ENCODE measurements at places on chromosomes 3 and 15. TPM values are rescaled to one million over a fixed set of nuclear protein-coding genes. Genes with fewer than 3 reads are reported as not detected.

DNA sequence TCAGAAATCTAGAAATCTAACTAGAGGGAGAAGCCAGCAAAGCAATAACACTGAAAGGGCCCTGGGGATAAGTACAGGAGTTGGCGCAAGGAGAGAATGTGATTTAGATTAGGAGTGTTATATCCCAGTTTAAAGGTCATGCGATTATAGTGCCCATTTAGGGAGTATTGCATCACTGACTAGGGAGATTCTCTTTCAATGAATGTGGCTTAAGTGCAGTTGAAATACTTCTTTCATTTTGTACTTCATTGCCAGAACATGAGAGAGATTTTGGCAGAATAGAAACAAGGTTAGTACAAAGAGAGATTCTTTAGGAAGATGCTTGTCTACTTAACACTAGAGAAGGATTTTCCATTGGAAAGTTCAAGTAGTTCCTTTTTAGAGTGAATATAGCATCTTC lies 13.9 kb downstream of the ROBO2 start:
- peak overlapping the region; percentile 6 for H3K27ac ChIP-seq
- peaks cover 5% of the 10 kb centered on the region for H3K4me1 ChIP-seq
- no peak for DNase-seq
- H3K27me3 ChIP-seq = no peaks in the 10 kb centered on the region
- no peak overlapping the region for H3K4me3 ChIP-seq
- no peaks in the 10 kb centered on the region for H3K36me3 ChIP-seq

- H3K27me3 ChIP-seq = no peaks in the 10 kb centered on the region
- peak overlapping the region; percentile 74 for H3K4me3 ChIP-seq
Observed at GRCh38 chr15:76309601-76310330, 1.5 kb downstream of the ETFA start.

DNA sequence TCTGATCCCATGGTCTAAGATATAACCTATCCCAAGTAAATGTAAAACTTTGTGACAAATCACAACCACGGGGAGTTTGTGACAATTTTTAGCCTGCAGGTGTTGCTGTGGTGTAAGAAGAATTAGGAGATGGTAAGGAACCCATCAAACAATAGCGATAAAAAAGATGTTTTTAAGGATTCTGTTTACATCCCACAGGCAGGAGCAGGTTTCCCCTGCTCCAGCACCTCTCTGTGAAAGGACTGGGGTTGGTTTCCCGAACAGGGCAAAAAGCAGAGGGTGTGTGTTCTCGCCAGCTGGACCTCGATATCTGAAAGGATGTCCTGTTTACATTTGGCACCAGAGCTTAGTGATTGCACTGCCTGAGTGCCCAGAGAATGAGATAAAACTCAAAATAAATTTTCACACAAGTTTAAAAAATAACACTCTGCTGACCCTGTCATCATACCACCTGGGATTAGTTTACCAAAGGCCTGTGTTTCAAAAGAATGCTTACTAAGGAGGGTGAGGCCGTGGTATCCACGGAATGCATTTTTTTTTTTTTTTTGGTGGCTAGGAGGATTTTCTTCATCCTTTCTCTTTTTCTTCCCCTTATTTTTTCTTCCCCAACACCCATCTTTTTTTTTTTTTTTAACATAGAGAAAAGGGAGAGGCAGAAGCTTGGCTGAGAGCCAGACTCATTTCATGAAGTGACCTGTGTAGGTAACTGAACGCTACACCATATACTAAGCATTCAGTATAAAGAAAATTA lies 151.8 kb upstream of the DPH6 start:
- H3K36me3 ChIP-seq = no peaks in the 10 kb centered on the region
- H3K4me1 ChIP-seq = no peaks in the 10 kb centered on the region
- no peak overlapping the region for H3K4me3 ChIP-seq
- no peak for DNase-seq
- no peaks in the 10 kb centered on the region for H3K27me3 ChIP-seq
- peak overlapping the region; percentile 63 for H3K27ac ChIP-seq

- peak overlapping the region; percentile 83 for H3K27ac ChIP-seq
- no peaks in the 10 kb centered on the region for H3K36me3 ChIP-seq
- peaks cover 21% of the 10 kb centered on the region for H3K4me1 ChIP-seq
- DNase-seq = no peak
Observed at GRCh38 chr15:60413231-60413824, 15.5 kb upstream of the ANXA2 start.

Gene CCR5
- total RNA-seq = 2.5 TPM

Gene PRSS50
- 0.19 TPM for total RNA-seq

DNA sequence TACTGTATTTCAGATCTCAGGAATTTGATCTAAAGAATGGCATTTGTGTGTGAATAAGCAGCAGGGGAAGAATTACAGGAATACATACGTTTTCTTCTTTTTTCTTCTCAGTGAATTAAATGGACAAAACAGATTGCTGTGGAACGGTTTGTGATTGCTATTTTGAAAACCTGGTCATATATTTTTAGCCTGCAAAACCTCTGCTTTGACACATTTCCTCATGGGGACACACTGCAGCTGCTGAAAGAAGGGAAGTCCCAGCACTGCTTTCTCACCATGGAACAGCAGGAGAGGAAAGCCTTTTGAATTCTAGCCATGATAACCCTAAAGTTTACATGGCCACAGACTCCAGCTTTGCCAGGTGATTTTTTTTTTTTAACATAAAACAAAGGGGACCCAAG lies 315.0 kb downstream of the OXSM start:
- H3K4me3 ChIP-seq = no peak overlapping the region
- no peak overlapping the region for H3K27ac ChIP-seq
- no peak for DNase-seq
- H3K36me3 ChIP-seq = no peaks in the 10 kb centered on the region

DNA sequence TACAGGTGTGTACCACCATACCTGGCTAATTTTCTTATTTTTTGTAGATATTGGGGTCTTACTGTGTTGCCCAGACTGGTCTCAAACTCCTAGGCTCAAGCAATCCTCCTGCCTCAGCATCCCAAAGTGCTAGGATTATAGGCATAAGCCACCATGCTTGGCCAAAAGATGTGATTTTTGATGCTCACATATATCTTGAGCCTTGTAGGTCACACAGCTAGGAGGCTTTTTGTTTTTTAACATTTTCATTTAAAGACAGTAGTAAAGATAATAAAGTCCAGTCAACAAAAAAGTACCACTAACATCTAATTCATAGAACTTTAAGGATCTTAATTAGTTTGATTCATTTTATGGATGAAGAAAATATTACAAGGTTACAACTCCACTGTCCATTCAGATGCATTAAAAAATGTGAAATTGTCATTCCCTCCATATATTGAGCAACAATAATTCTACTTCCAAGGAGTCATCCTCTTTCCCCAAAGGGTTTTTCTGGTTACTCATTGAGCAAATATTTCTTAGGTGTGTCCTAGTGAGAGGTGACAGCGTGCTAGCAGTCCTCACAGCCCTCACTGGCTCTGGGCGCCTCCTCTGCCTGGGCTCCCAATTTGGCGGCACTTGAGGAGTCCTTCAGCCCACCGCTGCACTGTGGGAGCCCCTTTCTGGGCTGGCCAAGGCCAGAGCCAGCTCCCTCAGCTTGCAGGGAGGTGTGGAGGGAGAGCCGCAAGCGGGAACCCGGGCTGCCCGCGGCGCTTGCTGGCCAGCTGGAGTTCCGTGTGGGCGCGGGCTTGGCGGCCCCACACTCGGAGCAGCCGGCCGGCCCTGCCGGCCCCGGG lies 8.3 kb upstream of the TASOR start:
- no peak overlapping the region for H3K27ac ChIP-seq
- no peaks in the 10 kb centered on the region for H3K4me1 ChIP-seq
- no peaks in the 10 kb centered on the region for H3K27me3 ChIP-seq
- no peak for DNase-seq
- no peaks in the 10 kb centered on the region for H3K36me3 ChIP-seq

DNA sequence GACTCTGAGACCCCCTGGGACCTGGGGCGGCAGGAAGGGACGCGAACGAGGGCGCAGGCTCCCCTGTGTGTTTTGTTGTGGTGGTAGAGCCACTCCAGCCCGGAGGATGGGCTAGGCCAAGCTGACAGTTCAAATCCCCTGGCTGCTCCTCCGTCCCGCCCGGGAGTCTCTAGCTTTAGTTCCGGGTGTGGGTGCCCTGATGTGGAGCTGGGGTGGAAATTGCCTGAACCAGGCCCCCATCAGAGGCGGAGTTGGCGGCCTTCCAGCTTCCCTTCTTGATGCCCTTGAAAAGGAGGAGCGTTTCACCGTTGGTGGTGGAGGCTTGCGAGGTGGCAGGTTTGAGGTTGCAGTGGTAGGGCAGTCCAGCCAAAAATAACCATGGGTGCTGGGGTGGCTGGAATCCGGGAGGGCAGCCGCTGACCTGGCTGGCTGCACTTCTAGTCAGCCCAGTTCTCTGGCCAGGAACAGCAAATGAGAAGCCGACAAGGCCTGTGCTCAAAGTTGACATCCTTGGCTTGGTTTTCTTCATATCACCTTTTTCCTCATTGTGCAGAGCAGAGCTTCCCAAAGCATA lies 817 bp downstream of the CLK3 start:
- peaks cover 67% of the 10 kb centered on the region for H3K4me1 ChIP-seq
- DNase-seq = no peak
- H3K27me3 ChIP-seq = no peaks in the 10 kb centered on the region
- H3K4me3 ChIP-seq = peak overlapping the region; percentile 72
- peaks cover 22% of the 10 kb centered on the region for H3K36me3 ChIP-seq

GRCh38 chr3:50264383-50264963 lies 4.5 kb upstream of the SEMA3B start:
- H3K4me3 ChIP-seq = no peak overlapping the region
- H3K27ac ChIP-seq = peak overlapping the region; percentile 88
- H3K4me1 ChIP-seq = peaks cover 22% of the 10 kb centered on the region

Gene OSTN
- total RNA-seq = not detected

GRCh38 chr3:98662699-98663098 lies 69.3 kb upstream of the CPOX start:
- H3K27ac ChIP-seq = no peak overlapping the region
- no peaks in the 10 kb centered on the region for H3K4me1 ChIP-seq
- H3K4me3 ChIP-seq = no peak overlapping the region
- peaks cover under 1% of the 10 kb centered on the region for H3K27me3 ChIP-seq

Gene ACOX2
- 10.5 TPM for total RNA-seq

Gene PLSCR2
- total RNA-seq = not detected

DNA sequence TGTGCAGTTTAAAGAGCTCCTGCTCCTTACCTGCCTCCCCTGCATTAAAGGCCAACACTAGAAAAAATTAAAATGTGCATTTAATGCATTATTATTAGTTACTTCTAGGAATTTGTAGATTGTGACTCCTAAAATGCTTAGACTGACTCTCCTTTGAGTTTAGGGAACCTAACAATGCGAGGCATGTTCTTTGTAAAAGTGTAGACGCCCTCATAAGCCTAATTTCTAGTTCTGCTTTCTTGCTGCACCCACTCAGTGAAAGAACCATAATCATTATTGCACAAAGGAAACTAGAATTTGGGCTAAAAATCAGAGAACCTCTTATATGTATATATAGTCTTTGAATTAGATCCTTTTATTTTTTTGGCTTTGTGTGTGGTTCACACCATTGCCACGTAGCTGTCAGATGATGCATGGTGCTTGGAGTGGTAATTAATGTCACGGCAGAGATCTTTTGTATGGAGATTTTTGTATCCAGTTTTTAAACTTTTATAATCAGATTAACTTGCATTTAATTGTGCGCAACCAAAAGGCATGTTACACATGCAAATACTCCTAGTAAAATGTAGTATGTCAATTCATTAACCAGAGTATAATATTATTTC lies 710 bp downstream of the ABHD10 start:
- no peak for DNase-seq
- no peaks in the 10 kb centered on the region for H3K36me3 ChIP-seq
- H3K27ac ChIP-seq = peak overlapping the region; percentile 88
- H3K4me1 ChIP-seq = peaks cover 10% of the 10 kb centered on the region

DNA sequence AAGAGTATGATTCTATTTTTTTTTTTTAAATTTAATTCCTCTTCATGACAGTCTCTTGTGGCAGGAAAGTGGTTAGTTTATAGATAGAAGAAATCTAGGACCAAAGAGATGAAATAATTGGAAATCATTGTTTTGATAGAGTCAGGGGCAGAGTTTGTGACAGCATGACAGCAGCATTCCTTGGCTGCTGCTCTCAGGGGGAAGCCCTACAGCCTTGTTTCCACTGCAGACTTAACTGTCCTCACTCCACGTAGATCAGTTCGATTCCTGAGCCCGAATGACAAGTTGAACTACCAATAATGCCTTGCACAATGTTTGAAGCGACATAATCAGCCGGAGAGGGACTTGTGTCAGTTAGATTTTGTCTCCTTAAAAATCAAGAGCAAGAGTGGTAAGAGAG lies 189.0 kb upstream of the ICE2 start:
- no peaks in the 10 kb centered on the region for H3K36me3 ChIP-seq
- no peak overlapping the region for H3K27ac ChIP-seq
- H3K4me1 ChIP-seq = no peaks in the 10 kb centered on the region
- no peak overlapping the region for H3K4me3 ChIP-seq
- no peak for DNase-seq

DNA sequence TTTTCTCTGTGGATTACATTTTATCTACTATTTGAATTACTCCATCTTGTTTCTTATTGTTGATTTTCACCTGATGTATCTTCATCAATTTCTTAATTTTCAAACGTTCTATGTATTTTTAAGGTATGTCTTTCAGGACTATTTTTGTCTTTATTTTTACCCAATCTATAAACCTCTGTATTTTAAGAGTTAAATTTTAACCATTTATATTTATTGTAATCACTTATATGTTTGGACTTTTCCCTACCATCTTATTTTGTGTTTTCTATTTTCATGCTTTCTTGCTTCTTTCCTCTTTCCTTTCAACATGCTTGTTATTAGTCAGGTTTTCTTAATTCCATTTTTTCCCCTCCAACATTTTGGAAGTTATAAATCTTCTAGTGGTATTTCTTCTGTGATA lies 49.5 kb upstream of the NR2E3 start:
- H3K36me3 ChIP-seq = peaks cover 98% of the 10 kb centered on the region
- H3K27me3 ChIP-seq = no peaks in the 10 kb centered on the region
- no peak overlapping the region for H3K27ac ChIP-seq
- H3K4me1 ChIP-seq = no peaks in the 10 kb centered on the region
- no peak overlapping the region for H3K4me3 ChIP-seq

Gene RPL22L1
- 76.0 TPM for total RNA-seq

GRCh38 chr3:16297997-16298885 lies 33.2 kb downstream of the OXNAD1 start:
- no peaks in the 10 kb centered on the region for H3K36me3 ChIP-seq
- peaks cover 19% of the 10 kb centered on the region for H3K4me1 ChIP-seq
- no peak overlapping the region for H3K27ac ChIP-seq
- DNase-seq = no peak
- no peak overlapping the region for H3K4me3 ChIP-seq

DNA sequence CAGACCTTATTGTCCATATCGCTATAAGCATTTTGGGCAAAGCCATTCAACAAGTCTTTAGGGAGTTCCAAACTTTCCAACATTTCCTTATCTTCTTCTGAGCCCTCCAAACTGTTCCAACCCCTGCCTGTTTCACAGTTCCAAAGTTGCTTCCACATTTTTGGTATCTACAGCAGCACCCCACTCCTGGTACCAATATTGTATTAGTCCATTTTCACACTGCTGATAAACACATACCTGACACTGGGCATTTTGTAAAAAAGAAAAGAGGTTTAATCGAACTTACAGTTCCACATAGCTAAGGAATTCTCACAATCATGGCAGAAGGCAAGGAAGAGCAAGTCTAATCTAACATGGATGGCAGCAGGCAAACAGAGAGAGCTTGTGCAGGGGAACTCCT lies 834.1 kb upstream of the GBE1 start:
- H3K4me1 ChIP-seq = no peaks in the 10 kb centered on the region
- no peaks in the 10 kb centered on the region for H3K27me3 ChIP-seq
- no peak overlapping the region for H3K4me3 ChIP-seq
- H3K36me3 ChIP-seq = no peaks in the 10 kb centered on the region
- no peak for DNase-seq
- no peak overlapping the region for H3K27ac ChIP-seq

All from esophagus squamous epithelium (tissue), 5 donors.